Mesenteric fat pad (tissue), 1 donor: ENCODE measurements at places on chromosomes 5 and 9.

DNA sequence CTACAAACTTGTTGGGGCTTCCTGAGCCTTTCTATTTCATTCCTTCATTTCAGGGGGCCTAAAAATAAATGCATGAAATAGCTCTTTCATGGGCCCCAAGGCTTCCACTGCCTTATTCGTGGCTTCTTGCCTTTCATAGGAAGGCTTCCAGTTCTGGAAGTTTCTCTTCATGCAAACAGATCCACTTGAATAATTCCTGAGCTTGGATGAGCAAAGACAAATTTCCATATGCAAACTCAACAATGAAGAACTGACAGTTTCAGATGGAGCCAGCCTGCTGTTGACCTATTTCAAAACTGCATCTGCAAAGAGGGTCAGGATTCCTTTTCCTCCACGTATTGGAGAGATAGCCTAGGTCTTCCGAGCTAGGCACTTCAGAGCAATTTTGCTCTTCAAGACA is 142.1 kb downstream of the MLLT3 start:
- no peak for DNase-seq

DNA sequence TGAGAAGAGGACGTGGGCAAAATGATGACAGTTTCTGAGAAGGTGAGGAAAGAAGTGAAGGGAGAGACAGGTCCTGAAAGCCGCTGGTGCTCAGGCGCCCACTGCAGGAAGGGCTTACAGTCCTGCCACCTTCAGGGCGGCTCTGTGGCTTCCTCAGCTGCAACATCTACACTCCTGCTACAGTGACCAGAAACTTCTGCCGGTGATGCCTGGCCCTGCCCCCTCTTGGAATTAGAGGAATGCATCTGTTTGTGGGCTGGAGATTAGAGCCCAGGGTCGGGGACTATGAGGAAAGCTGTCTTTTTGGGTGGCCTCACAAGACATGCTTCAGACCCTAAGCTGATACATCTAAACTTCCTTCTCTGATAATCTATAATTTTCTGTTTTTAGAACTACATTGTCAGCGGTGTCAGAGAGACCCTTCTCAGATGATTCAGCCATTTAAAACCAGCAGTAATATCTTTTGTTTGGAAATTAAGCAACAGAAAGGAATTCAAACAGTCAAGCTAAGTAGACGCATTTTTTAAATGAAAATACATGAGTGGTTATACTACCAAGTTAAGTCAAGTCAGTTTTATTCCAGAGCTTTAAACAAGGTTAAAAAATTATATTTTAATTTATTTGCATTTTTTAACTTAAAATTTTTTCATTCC is 30.4 kb downstream of the PRDM6 start:
- no peak for DNase-seq

- DNase-seq: no peak
Observed at GRCh38 chr5:179801304-179802206, 5.1 kb downstream of the MGAT4B start.

DNA sequence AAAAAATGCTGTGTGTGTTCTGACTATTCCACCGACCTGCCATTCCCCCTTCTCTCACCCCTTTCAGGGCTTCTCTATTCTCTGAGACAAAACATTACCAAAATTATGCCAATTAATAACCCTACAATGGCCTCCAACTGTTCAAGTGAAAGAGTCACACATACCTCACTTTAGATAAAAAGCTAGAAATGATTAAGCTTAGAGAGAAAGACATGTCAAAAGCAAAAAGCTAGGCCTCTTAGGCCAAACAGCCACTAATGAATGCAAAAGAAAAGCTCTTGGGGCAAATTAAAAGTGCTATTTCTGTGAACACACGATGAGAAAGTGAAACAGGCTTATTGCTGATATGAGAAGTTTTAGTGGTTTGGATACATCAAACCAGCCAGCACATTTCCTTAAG is 279.6 kb upstream of the GRAMD2B start:
- no peak for DNase-seq

DNA sequence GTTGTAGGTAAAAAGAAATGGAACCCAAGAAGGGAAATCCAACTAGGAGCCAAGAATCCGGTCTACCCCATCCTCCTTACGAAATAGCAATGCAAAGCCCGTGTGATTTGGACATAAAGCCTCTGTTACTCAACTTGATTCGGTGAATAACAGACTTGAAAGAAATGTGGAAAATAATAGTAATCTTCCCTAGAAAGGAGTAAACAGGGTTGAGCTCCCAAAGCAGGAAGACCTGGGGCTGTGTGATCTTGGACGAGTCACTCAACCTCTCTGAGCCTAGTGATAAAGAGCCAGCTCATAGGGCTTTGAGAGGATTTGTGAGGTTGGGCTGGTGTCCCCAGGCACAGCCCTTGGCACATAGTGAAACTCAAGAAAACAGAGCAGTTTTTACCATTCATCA is 42.7 kb upstream of the IL17B start:
- DNase-seq: no peak

DNA sequence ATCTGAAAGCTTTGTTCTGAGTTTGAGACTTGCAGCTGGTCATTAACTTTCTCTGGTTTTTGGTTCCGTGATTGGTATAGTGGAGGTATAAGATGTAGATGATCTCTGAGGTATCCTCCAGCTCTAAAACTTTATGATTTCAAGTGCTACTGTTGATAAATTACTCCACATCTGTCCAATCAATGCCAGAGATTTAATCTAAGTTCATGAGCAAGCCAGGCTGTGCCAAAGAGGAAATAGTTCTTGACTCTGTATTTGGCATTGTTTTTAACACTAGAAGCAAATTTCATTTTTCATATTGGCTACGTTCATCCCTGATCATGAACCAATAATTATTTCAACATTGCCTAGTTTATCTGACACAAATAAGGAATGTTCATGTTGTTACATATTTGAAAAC is 28.5 kb upstream of the CHD1 start:
- no peak for DNase-seq

GRCh38 chr5:123033157-123033671 is 3.3 kb downstream of the PPIC start:
- no peak for DNase-seq

GRCh38 chr9:99335280-99335679 is 113.2 kb downstream of the SEC61B start:
- no peak for DNase-seq

GRCh38 chr5:178232124-178232919 is at the start of gene PHYKPL:
Gene PHYKPL (minus strand): TSS chr5:178232802. CDS start chr5:178232550, 252 bp downstream.
- peak; percentile 94 for DNase-seq

- no peak for DNase-seq
Observed at GRCh38 chr5:107676702-107677101, 6.0 kb upstream of the EFNA5 start.

DNA sequence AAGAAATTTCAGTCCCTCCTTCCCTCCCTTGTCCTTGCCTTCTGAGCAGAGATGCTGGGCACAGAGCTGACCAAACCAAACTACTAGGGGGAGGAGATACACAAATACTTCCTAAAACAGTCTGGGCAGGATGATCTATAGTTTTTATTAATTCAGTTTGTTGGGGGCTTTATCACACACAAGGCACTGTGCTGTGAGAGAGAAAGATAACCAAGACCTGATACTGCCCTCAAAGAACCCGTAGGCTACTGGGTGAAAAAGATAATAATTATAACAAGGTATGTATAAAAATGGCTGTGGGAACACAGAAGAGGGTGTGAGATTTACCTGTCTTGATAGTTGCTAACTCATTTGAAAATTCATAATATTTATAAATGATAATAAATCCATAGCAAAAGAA is 354.7 kb downstream of the NDUFS4 start:
- no peak for DNase-seq

GRCh38 chr5:149011084-149011483 is 51.8 kb downstream of the SH3TC2 start:
- DNase-seq: no peak

DNA sequence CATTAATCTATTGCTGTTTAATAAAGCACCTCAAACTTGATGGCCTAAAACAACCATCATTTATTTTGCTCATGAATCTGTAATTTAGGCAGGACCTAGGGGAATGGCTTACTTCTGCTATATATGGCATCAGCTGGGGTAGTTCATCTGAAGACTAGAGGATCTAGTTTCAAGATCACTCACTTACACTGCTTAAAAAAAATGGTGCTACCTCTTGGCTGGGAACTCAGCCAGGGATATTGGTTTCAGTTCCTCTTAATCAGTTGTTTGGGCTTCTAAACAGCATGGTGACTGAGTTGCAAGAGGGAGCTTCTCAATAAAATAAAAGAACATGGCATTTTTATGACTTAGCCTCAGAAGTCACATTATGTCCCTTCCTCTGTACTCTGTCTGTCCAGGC is 142.0 kb downstream of the FAM114A2 start:
- DNase-seq: no peak

DNA sequence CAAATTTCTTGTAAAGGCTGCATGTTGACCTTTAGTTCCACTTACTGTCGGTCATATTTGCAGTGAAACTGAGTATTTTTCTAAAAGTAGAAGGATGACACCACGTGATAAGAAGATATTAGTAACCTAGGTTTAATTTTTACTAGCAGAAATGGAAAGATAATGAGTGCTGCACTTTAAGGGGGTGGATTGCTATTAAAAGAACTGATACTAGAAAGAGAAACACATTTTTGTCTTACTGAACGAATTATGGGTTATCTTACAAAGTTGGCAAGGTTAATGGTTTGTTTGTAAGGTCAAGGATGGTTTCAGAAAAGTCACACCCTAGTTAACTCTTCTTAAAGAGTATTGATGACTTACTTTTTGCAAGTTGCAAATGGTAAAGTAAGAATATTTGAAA is 2.4 kb downstream of the MACIR start:
- no peak for DNase-seq

GRCh38 chr5:93018461-93018860 is 562.6 kb downstream of the NR2F1-AS1 start:
- no peak for DNase-seq

DNA sequence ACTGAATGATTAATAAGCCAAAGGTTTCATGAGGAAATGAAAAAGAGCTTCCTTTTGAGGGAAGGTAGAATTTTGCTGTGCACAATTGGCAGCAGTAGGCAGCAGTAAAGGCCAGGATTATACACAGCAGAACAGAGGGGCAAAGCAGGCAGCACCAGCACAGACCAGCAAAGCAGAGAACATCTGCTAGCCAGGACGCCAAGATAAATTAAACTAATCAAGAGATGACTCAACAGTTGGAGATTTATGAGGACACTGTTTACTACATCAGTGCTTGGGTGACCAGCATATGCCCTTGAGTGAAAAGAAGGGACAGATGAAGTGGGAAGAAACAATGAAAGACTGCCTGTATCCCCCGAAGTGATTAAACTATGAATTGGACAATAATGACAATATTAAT is 871.4 kb upstream of the CDH10 start:
- DNase-seq: no peak

GRCh38 chr9:128469070-128469469 is 13.3 kb downstream of the ODF2 start:
- no peak for DNase-seq

DNA sequence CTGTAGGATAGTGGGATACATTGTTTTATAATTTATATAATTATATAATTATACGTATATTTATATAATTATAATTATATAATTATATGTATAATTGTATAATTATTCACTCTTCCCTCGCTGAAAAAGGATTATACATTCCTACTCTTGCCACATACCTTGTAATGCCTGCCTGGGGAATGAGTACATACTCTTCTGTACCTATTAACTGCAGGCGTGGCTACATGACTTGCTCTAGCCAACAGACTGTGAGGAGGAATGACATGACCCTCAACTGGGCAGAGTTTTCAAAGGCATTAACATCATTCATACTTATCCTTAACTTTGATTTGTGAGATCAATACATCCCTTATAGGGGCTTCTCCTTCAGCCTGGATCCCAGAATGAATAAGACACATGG is 19.1 kb downstream of the ERMP1 start:
- DNase-seq: no peak

DNA sequence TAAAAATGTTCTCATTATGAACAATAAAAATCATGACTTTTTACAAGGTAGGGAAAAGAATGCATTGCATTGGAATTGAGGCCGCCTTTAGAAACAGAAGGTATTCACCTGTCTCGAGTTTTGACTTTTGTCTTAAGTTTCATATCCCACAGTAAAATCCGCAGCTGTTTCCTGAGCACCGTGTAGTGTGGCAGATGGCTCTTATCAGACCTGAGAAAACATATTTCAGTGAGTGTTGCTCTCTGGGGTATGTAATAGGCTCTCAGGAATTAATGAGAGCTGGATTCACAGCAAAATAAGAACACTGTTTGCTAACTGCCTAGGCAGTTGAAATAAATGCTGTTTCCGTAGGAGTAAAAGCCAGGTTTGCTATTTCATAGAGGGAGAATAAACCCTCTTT is 221.4 kb downstream of the CFAP90 start:
- DNase-seq: no peak

- DNase-seq: no peak
Observed at GRCh38 chr5:95858023-95858461, 35.5 kb upstream of the GLRX start.

DNA sequence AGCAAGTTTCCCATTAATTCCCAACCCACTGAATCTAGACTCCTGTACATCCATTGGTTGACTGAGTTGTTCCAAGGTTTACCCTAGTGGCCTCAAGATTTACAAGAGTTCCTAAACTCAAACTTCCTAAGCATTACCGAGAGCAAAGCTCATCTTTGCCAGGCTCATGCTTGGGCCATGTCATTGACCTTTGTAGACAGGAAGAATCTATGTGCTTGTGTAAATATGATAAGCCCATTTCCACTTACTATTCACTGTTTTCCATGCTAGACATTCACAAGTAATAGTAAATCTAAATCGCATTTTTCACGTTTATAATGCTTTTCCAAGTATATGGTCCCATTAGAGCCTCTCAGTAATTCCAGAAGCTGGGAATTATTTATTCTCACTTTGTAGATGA is 534.5 kb upstream of the CLINT1 start:
- no peak for DNase-seq

- DNase-seq: no peak
Observed at GRCh38 chr5:59832577-59833301, 60.8 kb downstream of the PDE4D start.

DNA sequence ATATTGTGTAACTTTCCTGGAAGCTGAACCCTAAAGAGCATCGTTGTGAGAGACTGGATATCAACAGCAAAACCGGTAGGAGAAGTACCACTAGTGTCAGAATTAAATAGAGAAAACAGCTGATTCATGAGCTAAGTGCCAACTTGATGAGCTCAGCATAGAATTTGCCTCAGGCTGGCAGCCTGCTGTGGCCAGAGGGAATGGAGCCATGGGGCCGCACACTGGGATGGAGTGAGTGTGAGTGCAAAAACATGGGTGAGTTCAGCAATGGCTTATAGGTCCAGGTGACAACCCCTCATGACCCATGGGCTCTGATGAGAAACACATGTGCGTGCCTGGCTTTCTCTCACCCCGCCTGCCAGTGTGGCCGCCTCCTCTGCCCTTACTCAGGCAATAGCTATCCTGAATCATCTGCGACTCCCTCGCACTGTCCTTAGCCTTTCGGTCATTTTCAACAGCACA is 25.4 kb downstream of the ADAMTS16 start:
- no peak for DNase-seq

DNA sequence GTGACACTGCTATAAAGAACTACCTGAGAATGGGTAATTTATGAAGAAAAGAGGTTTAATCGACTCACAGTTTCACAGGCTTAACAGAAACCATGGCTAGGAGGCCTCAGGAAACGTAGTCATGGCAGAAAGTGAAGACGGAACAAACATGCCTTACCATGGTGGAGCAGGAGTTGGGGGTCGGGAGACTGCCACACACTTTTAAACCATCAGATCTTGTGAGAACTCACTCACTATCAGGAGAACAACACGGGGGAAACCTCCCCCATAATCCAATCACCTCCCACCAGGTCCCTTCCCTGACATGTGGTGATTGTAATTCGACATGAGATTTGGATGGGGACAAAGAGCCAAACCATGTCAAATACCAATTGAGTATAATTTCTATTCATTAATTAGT is 2392.6 kb upstream of the C9orf72 start:
- no peak for DNase-seq

GRCh38 chr9:81344366-81344765 is 345.0 kb downstream of the TLE1 start:
- no peak for DNase-seq
